Right lung (tissue), 10 donors: ENCODE measurements at places on chromosomes 1 and 21.

GRCh38 chr1:199700551-199700950, 327.0 kb upstream of the NR5A2 start:
- no peak for DNase-seq

GRCh38 chr1:200253774-200254495, 155.9 kb downstream of the ZNF281 start:
- no peak for DNase-seq

DNA sequence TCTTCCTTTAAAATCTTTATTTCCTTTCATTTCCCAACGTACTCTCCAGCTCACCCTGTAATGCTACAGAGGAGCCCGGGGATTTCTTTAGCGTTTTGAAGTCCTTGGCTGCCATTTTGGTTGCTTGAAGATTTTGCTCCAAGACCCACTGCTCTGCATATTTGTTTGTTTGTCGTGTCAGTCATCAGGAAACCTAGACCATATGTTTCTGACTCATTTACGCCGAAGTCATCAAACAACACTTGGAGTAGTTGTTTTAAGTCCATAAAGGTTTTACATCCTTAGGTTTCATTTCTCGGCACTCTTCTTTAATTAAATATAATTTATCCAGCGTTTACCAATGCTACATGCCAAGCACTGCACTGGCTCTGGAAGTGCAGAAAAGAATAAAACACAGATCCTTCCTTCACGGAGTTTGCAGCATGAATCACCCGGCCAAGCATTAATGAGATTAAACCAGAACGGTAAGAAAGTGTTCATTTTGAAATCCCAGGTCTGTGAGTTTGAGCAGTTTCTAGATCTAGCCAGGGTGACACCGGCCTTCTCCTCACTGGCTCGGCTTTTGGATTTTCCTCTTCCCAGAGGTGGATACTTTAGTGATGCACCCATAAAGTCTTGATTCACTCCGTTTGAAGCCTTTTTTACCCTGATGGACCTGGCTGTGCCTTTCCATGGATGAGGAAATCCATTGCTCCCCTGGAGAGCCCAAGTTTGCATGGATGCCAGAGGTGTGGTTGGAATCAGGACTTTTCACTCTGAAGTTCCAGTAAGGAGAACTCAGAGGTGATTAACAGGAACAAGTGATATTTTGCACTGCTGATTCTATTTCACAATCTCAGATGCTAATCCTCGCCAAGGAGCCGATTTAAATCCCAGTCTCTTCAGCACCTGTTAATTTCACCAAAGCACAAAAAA, 109.3 kb downstream of the KAZN start:
- no peak for DNase-seq

- no peak for DNase-seq
Observed at GRCh38 chr1:173410133-173410793, 66.9 kb upstream of the PRDX6 start.

GRCh38 chr1:203127666-203128430, at the start of gene ADORA1:
Gene ADORA1 (plus strand): TSS chr1:203127726. CDS start chr1:203128842, 1,116 bp downstream.
- no peak for DNase-seq

- no peak for DNase-seq
Observed at GRCh38 chr1:85406081-85406480, 58.9 kb downstream of the DDAH1 start.

GRCh38 chr1:100107696-100108095, 25.0 kb downstream of the SASS6 start:
- no peak for DNase-seq

GRCh38 chr1:79128722-79129121, 122.2 kb upstream of the ADGRL4 start:
- no peak for DNase-seq

- DNase-seq, result no peak
Observed at GRCh38 chr1:29563092-29563491, 326.8 kb downstream of the PTPRU start.

DNA sequence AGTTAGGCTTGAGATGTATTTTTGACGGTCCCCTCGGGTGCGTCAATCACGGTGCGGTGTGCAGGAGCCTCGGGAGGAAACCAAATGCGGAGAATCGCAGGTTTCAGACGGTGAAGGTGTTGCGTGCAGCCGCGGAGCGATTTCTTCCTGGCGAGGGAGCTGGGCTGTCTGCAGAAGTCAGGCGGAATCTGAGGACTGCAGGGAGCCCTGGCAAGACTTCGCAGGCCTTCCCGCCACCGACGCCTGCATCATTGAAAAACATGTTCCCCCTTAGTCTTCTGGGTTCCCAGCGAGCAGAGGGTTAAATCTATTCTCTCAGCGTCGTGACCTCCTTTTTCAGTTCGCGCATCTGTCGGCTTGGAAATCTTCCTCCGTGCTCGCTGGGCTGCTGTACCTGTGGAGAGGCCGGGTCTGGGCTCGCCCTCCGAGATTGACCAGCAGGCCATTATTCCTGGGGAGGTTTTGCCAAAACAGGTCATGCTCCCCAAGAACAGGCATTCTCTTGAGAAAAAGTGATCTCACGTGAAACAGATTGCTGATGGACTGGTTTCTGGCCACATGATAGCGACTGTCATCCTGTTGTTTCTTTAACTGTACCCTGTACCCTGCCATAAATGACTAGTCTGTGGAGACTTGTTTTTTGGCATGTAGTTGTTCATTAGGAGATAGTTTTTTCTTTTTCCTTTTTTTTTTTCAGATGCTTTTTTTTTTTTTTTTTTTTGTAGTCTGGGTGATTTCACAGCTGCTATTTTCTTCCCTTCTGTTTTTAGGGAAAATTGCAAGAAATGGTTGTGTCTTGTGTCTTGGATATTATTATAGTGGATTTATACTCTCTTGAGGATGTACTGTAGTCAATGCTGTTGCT, 894 bp downstream of the EPB41 start:
- DNase-seq, result peak; percentile 35

- DNase-seq, result no peak
Observed at GRCh38 chr1:186557147-186557777, 96.3 kb upstream of the PDC start.

DNA sequence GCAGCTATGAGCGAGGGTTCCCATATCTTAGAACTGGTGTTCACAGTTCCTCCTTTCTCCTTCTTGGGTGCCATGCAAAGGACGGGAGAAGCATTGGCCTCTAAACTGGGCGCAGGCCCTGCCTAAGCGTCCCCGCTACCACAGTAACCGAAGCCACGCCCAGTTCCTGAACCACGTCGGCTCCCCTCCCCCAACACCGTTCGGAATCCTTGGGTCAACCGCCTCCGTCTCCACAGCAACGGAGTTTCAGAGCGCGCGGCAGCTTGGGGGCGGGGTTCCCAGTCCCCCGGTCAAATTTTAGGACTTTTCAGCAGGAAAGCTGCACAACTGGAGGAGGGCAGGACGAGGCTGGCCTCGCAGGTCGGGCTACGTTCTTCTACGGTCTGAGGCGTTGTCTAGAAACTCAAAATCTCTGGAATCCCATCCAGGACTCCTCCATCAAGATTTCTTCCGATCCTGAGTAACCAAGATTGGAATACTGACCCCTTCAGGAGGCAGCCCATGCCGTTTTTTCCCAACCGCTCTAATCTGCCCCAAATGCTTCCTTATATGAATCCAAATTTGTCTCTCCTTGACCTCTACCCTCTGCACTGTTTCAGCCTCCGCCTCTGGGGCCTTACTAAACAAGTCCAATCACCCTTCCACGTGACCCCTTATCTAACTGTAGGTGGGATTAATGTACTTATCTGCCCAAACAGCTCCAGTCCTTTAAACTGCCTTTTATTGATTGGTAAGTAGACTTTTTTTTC, at the start of gene SPAG17:
Gene SPAG17 (minus strand): TSS at position 145 of the 749 bp plus-strand sequence. CDS start 71 bp downstream, at position 74.
- DNase-seq, result peak; percentile 79

- DNase-seq, result no peak
Observed at GRCh38 chr1:201841265-201841912, 12.4 kb downstream of the IPO9 start.

- DNase-seq, result no peak
Observed at GRCh38 chr1:182622901-182623528, 18.8 kb upstream of the RGS16 start.

- no peak for DNase-seq
Observed at GRCh38 chr1:246142320-246142893, 364.7 kb downstream of the SMYD3 start.

DNA sequence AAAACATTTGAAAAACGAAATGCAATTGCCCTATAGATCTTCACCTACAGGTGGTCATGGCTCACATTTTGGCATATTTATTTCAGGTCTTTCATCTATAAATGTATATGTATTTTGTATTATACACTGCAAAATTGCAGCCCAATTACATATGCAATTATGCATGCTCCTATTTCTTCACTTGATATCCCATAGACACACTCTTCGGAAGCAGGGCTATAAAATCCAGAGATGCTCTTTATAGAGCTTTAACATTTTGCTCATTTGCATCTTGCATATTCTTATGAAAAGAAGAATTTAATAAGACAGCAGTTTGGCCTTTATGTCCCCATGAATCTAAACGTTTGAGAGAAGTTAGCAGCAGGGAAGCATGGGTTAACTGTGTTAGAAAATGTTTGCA, 44.7 kb upstream of the PALMD start:
- no peak for DNase-seq

GRCh38 chr1:70910013-70910412, 137.6 kb downstream of the PTGER3 start:
- no peak for DNase-seq

- DNase-seq, result no peak
Observed at GRCh38 chr1:1407636-1408318, 684 bp upstream of the MRPL20 start.

DNA sequence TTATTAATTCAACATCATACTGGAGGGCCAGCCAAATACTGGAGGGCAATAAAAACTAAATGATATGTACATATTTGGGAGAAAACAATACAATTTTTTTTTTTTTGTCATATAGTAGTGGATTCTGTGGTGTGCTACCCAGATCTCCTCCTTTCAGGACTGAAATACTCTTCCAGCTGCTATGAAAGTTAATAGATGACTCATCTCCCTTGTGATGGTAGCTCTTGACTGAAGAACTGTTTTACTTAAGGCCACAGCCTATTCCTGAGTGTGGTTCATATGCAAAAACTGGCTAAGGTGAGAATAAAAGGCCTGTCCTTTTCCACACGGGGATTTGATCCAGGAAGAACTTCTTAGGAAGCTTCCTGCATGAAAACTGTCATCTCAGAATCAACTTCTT, 307.9 kb downstream of the HLX start:
- DNase-seq, result no peak

- DNase-seq, result no peak
Observed at GRCh38 chr21:30257773-30258172, 25.0 kb downstream of the KRTAP24-1 start.

- DNase-seq, result no peak
Observed at GRCh38 chr1:107670397-107671040, 294.5 kb downstream of the VAV3 start.

- DNase-seq, result no peak
Observed at GRCh38 chr1:43849670-43850069, 83.9 kb upstream of the ARTN start.

GRCh38 chr1:234901491-234902049, 227.1 kb downstream of the TOMM20 start:
- no peak for DNase-seq

- DNase-seq, result no peak
Observed at GRCh38 chr21:39712976-39713375, 32.0 kb upstream of the IGSF5 start.

- no peak for DNase-seq
Observed at GRCh38 chr1:109184687-109185086, 29.0 kb upstream of the SARS1 start.

DNA sequence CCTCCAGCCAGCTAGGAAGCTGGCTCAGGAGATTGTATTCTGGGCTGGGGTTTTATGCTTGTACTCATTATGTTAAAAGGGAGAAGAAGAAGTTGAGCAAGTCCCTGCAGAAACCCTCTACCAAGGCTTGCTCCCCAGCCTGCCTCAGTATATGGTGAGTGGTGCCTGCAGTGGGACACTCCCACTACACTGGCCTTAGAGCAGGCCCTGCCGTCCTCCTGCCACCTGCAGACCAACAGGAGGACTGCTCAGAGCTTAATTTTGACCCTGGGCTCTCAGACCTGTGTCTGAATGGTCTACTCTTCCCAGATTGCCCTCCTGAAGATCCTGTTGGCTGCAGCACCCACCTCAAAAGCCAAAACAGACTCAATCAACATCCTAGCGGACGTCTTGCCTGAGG, 13.0 kb downstream of the STRIP1 start:
- no peak for DNase-seq

DNA sequence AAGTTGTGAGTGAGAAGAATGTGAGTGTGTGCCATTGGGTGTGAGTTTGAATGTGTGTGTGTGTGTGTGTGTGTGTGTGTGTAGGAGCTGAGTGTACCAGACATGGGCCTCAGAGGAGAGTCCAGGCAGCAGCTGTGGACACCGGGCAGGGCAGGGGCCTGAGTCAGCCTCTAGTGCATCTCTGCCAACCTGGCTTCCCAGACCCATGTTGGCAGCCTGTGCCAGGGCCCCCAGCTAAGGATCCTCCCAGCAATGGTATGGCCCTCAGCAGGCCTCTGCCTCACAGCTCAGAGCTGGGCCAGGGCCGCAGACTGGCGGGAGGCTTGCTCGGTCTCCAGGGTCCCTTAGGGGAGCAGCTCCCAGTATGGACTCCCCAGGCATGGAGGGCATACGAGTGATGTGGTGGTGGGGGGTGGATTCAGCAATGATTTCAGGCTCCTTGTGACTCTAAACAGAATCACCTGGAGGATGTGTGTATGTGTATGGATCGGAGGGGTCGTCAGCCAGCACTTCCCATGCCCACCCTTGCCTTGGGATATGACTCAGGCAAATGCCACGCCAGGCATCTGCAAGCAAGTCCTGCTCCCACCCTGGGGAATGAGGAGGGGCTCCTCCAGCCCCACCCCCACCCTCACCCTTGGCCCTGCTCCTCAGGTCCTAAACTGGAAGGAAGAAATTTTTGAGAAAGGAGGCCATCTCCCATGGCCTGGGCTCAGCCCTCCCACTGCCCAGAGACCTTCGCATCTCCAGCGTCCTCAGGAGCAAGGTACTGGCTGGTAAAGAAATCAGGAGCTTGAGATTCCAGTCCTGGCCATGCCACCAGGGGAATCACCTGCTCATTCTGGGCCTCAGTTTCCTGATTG, 1.8 kb upstream of the FOXO6 start:
- DNase-seq, result no peak

DNA sequence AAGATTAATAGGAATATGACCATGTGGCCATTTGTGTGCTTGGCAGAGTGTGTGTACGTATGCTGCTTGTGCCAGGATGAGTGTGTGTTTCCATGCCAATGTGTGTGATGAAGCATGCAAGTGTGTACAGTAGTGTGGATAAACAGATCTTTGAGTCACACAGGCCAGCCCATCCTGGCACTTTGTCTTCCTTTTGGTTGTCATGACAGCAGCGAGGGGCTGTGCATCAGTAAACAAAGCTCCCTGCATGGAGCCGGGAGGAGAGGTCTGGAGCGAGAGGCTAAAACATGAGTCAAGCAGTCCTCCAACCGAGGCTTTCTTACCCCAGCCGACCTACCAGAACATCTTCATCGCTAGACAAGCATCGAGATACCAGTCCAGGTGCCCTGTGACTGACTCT, 221.2 kb downstream of the CACNA1E start:
- DNase-seq, result peak; percentile 20

- DNase-seq, result no peak
Observed at GRCh38 chr1:163565166-163565565, 243.4 kb downstream of the NUF2 start.
